ENCODE measurements at places on chromosomes 3 and 15.

DNA sequence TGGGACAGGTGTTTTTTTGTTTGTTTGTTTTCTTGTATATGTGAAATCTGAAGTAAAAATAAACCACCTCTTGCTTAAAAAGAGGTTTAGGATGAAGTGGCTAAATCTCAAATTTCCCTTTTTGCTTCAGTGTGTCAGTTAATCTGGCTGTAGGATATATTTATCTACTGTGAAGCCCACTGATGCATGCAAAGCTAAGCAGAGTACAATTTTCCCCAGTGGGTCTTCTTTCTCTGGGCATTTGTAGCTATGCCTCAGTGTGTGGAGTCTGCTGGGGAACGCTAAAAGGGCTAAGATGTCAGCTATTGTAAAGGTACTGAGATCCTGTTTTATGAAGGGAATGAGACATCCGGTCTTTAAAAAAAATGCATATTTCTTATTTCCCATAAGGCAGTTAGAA is 190.6 kb downstream of the TCF12 start:
- no peak for DNase-seq

GRCh38 chr3:18424729-18425640 is at the start of gene SATB1:
TSS of gene SATB1 (minus strand) at chr3:18425339. CDS start at chr3:18420967, 4,372 bp downstream.
- no peak for DNase-seq

DNA sequence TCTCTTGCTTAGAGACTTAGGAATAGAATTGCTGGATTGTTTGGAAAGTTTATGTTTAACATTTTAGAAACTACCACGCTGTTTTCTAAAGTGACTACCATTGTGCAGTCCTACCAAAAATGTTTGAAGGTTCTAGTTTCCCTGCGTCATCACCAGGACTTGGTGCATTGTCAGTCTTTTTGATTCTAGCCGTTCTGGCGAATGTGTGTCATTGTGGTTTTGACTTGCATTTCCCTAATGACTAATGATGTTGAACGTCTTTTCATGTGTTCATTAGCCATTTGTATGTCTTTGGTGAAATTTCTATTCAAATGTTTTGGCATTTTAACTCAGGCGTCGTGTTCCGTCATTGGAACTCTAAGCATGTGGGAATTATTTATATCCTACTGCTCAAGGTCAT is 58.0 kb downstream of the CHD2 start:
- peak; percentile 74 for DNase-seq

GRCh38 chr3:126907557-126907956 is 75.4 kb upstream of the PLXNA1 start:
- DNase-seq, result no peak

DNA sequence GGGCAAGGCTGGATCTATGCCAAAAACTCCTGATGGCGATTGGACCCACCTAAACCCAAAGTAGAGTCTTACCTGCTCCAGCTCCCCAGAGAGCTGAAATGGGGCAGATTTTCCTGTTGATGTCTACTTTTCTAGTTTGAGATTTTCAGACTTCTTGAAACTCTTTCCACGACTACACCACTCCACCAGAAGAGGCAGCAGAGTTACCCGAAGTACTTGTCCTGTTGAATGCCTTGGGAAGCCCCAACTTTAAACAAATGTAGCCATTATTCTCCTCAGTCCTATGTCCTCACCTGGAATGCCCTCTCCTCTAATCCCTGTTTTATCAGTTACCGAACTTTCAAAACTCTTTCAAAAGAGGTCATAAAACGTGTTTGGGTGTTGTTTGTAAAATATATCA is 843.8 kb downstream of the VGLL3 start:
- DNase-seq, result no peak

DNA sequence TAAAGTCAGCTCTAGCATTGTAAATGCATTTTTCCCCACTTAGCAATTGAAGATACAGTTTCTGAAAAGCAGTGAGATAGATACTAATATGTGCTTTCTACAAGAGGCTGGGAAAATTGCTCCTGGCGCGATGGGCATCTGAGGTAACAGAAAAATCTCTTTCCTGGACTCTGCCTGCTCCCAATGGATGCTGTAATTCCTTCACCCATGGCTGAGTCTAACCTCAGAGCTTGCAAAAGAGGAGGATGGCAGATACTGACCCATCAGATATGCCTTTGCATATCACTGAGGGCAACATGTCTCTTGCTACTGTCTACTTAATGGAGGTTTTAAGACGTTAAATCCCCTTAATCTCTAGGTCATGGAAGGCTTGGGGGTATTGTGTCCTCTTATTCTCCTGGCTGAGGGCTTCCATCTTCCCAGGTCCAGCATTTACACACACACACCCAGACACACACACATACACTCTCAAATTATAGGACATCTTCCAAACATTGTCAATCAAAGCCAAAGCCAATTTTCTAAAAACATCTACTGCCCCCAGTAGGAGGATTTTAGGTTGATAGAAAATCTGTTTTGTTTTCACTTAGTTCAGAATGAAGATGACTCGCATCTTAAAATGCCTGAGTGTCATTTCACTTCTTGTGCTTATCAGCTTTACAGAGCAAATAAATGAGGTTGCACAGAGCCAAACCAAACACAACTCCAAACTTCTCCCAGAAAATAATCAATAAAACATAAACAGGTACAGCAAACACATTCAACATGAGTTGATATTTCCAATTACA is 2.4 kb downstream of the TRPM1 start:
- no peak for DNase-seq

DNA sequence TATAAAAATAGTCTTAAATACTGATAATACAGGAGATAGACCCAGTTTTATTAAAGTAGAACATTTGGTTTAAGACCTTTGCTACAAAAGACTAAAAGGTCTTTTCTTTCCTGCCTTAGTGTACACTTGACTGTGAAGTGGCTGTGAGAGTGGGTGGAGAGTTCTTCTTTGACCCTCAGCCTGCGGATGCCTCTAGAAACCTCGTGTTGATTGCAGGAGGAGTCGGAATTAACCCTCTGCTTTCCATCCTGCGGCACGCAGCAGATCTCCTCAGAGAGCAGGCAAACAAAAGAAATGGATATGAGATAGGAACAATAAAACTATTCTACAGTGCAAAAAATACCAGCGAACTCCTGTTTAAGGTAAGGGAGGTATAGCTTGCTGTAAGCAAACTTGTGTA is 36.5 kb downstream of the OXNAD1 start:
- no peak for DNase-seq

DNA sequence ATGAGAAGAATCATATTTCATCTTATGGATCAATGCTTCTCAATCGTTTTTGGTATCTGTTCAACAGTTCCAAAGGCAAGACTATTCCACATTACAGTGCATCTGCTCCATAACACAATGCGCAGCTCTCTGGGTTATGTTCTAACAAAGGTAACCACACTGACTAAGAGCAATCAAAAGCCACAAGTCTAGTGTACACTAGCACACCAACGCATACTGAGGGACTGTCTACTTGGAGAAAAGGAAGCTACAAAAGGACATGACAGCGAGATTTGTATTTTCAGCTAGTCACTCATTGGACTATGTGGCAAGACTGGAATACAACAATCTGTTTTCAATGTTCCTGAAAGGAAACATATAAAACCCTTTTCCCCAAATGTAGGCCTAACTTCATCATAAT is 35.8 kb downstream of the SETD2 start:
- no peak for DNase-seq

- DNase-seq, result no peak
Measured at GRCh38 chr3:71172189-71172588, 411.3 kb downstream of the FOXP1 start.

All from activated CD4-positive, alpha-beta T cell treated with anti-CD3 and anti-CD28 coated beads, Interleukin-2, Interleukin-4, amounts not matched to agents 100 ng/mL and 50 ng/mL, durations not matched to agents 16 hours and 8 hours (primary cell).